Bone marrow (tissue), 2 donors: ENCODE measurements at places on chromosomes 12 and 14.

DNA sequence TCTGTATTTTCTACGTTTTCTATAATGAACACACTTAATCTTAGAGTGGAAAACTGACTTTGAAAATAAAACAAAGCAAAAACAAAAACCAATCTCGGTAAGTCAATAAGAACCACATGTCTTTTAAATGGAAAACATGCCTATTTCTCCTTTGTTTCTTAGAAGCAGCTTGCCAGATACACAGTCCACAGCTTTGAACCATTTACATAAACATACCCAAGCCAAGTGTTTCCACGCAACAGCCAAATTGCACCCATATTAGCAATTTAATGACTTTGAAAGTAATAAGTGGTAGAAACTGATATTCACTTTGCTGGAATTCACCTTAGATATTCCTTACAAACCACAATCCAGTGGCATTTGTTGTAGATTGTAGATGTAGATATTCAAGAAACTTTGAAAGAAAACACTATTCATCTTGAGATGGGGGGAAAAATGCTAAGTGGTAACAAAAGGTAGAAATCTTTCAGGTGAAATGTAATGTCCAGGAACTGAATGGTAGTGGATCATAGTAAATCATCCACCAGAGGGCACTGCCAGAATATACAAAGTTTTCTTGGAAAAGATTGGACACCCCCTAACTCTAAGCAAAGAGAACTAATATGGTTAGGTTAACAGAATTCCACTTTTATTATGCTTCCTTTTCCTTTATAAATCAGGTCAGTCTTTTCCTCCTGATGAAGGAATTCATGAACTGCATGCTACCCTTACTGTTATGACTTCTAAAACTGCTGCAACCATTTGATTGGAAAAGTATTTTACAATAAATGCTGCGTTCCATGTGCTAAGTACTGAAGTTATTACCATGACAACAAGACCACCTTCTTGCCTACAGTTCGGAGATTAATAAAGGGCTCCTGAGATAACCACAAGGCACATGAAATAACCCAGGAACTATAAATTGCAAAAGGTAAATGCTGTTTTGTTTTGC lies 69.8 kb downstream of the RERG start:
- no peak for DNase-seq

DNA sequence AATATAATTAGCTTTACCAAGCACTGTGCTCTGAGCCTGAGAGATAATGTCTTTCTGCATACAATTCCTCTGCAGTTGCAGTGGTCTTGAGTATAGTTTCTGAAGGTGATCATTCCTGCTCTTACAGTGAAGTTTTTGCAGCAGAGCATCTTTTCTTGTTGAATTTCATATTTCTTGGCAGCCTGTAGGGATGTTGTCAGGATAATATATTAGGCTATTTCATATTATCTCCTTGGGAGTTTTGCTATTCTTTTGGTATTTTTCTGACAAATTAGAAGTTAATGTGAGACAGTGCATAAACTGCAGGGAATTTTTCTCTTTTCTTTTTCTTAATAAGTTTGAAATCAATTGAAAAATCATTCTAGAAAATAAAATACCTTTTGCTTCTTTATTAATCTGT lies 1502.6 kb upstream of the FLRT2 start:
- DNase-seq = no peak

DNA sequence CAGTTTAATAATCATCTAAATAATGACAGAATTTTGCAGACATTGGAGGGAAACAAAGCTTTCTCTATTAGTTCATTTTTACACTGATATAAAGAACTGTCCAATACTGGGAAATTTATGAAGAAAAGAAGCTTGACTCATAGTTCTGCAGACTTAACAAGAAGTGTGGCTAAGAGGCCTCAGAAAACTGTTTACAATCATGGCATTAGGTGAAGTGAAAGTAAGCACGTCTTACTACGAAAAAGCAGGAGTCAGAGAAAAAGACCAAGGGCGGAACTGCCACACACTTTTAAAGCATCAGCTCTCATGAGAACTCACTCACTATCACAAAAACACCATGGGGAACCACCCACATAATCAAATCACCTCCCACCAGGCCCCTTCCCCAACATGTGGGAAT lies 804.4 kb downstream of the FLRT2 start:
- no peak for DNase-seq

DNA sequence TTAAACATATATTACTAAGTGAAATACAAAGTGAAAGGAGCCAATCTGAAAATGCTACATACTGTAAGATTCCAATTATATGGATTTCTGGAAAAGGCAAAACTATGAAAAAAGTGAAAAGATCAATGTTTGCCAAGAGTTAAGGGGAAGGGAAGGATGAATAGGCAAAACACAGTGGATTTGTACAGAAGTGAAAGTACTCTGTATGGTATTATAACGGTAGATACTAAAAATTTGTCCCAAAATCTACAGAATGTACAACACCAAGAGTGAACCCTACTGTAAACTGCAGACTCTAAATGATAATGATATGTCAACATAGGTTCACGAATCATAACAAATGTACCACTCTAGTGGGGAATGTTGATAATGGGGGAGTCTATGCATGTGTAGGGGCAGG lies 17.8 kb downstream of the EEA1 start:
- DNase-seq = no peak

GRCh38 chr14:99586761-99587459 lies 17.1 kb downstream of the CCDC85C start:
- no peak for DNase-seq

- no peak for DNase-seq
Measured at GRCh38 chr12:52390739-52391617, 5.5 kb upstream of the KRT84 start.

DNA sequence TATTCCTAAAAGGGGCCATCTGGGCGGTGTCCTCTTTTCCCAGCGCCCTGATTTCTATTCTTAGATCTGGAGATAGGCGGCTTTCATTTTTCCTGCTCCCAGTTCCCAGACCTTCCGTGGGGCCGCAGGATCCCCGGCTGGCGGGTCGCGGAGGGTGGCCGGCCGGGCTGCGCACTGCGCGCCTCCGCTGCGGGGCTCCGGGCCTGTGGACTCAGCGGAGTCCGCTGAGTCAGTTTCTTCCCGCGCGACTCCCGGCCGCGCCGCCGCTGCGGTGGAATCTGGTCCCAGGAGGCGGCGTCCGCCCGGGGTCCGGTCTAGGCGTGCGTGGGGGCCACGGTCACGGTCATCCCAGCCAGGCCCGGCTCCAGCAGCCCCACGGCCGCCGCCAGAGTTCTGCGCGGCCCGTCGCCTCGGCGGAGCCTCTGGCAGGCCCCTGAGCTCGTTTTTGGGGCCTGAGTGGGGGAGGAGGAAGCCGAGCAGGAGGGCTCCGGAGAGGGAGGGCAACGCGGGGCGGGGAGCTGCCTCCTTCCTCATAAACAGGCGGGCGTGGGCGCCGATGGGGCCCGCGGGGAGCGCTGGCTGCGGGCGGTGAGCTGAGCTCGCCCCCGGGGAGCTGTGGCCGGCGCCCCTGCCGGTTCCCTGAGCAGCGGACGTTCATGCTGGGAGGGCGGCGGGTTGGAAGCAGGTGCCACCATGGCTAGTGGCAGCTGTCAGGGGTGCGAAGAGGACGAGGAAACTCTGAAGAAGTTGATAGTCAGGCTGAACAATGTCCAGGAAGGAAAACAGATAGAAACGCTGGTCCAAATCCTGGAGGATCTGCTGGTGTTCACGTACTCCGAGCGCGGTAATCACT lies at the start of gene LRRK2:
TSS of gene LRRK2 (plus strand) at position 559 of the 853 bp plus-strand sequence. CDS start at position 694, 135 bp downstream.
- peak; percentile 47 for DNase-seq

DNA sequence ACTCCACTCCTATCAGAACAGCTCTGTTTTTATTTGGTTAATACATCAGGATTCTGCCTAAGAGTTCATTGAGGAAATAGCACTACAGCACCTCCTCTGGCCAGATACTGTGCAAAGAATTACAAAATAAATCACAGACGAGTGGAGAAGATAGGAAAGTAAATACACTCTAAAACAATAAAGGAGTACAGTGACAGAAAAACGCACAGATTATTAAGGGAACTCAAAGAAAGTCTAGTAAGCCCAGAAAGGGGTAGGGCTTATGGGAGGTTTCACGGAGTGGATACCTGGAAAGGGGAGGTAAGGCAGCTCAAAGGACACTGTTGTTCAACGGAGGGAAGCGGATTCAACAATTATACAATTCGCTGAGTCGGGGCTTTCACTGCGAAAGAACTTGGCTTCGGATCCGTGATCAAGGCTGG lies 5.5 kb downstream of the OR10AD1 start:
- DNase-seq = no peak

DNA sequence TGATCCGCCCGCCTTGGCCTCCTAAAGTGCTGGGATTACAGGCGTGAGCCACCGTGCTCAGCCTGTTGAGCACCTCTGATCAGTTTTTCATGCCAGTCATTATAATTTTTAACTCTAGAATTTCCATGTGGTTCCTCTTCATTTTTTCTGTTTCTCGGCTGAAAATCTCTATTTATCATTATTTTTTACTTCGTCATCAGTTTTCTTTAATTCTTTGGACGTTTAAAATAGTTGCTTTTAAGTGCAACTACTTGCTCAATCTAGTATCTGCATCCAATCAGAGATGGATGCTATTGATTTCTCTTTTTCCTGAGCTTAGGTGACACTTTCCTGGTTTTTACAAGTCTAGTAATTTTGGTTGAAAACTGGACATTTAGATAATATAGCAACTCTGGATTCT lies 16.8 kb downstream of the MAPKAPK5 start:
- no peak for DNase-seq

GRCh38 chr12:8685051-8685450 lies 12.7 kb upstream of the RIMKLB start:
- DNase-seq = peak; percentile 26

DNA sequence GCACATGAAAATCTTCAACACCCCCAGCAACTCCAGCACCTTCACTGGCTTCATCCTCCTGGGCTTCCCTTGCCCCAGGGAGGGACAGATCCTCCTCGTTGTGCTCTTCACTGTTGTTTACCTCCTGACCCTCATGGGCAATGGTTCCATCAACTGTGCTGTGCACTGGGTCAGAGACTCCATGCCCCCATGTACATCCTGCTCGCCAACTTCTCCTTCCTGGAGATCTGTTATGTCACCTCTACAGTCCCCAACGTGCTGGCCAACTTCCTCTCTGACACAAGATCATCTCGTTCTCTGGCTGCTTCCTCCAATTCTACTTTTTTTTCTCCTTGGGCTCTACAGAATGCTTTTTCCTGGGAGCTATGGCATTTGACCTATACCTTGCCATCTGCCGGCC lies 11.5 kb upstream of the OR11G2 start:
- peak; percentile 21 for DNase-seq

- no peak for DNase-seq
Measured at GRCh38 chr12:68899251-68899771, 33.7 kb downstream of the CPM start.

DNA sequence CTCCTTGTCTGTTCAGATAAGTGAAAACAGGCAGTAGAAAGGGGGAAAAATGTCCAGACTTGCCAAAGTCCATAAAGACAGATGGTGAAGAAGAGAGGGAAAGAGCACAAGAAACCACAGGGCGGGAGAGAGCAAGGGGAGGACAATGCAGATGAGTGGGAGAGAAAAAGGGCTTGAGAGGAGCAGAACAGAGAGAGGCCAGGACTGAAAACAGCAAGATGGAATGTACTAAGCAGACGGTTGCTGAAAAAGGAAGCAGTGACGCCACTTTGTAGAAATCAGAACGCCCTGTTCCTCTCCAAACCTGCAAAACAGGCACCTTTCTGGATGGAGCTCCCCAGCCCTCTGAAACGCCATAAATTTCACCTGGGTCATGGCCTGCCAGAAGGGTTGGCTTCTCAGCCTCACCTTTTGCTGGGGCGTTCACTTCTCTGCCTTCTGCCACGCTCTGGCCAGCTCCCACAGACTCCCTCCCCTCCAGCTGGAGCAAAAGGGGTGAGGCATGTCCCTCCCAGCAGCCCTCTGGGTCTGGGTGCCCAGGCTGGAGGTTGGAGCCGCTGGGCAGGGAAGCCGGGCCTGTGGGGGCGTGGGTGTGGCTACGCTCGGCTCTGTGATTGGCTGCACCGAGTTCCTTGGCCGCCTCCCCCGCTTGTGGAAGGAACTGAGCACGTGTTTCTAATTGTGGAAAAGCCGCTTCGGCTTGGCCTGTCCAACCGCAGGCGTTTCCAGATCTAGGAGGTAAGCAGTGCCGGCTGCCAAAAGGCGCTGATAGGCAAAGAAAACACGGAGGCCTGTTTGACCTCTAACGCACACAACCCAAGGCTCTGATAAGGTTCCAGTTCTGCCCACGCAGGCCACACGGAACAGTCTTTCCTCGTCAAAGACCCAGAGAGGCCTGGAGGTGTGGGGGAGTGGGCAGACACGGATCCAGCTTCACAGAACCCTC lies 29.3 kb downstream of the SLC7A8 start:
- no peak for DNase-seq

- no peak for DNase-seq
Measured at GRCh38 chr12:108240027-108240785, 98.9 kb downstream of the CMKLR1 start.

DNA sequence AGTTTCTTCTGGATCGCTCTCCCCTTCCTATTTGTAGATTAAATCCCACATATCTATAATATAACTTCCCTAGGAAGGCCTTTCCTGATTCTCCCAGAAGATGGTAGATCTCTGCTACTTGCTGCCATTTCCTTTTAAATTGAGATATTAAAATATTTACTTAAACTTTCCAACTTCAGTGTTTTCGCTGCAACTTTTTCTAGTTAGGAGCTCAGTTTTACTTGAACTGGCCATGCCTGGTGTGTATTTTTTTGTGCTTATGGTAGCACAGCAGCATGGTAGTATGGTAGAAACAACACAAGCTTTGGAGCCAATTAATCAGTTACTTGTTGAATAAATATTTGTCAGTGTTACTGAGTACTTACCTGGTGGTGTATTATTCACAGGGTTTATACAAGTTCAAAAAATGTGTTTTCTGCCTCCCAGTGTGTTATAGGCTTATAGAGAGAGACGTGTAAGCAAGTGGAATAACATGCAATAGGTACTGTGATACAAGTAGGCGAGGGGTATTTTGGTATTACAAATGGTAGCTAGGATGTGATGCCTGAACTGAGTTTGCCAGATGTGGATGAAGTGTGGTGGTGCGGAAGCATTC lies 2.9 kb downstream of the POLR3B start:
- DNase-seq = no peak
